ENCODE measurements at places on chromosomes 7 and 10.

DNA sequence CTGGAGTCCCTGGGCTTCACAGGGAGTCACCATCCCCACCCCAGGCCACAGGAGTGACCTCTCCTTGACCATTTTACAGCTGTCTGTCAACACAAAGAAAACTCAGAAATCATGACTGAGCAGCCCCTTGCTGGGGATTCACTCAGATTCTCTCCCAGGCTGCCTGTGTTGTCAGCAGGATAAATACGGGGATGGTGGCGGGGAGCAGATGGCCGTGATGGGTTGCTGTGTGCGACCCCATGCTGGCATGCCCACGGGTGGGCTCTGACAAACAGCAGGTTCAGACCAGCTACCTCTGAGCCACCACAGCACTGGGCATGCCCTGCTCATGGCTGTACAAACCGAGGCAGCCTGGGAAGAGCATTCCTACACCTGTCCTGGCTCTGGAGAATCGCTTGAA lies 136.1 kb downstream of the SLIT1 start:
- DNase-seq, result no peak

DNA sequence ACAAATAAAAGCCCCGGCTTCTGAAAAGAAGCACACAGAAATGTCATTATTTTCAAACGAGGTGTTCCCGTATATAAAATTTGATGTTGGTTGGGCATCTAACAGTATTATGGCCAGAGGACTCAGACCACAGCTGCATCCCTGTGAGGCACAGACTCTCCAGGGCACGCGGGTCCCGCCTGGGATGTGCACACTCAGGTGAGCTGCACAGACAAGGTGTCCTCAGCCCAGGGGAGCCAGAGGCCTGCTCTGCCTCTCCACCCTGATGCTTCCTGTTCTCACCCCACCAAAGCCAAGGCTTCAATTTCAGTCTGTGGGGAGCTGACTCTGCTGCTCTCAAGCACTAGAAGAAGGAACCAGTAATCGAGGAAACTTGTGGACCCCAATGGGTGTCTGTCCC lies 1.7 kb upstream of the CYP2E1 start:
- no peak for DNase-seq

GRCh38 chr7:2109936-2110609 lies 122.7 kb downstream of the MAD1L1 start:
- DNase-seq, result peak; percentile 93

- DNase-seq, result no peak
These were observed 44.8 kb upstream of the SLC16A12 start for GRCh38 chr10:89580243-89580642.

- DNase-seq, result no peak
These were observed 265.5 kb downstream of the SKAP2 start for GRCh38 chr7:26598867-26599266.

- DNase-seq, result no peak
These were observed 96.2 kb downstream of the PPP1R17 start for GRCh38 chr7:31783221-31783620.

DNA sequence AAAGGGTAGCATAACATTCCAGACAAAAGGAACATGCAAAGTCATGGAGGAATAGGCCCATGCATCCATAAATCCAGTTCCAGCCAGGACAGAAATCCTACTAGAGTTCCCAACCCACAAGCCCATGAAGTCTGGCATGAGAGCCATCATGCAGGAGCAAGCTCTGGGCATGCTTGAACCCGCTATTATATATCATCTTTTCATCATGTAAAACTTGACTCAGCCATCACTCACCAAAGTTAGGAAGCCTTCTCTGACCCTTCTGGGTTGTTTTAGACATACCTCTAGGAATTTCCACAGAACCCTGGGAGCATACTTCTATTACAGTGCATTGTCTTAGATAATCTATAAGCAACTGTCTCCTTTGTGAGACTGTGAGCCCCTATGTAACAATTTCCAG lies 293.0 kb upstream of the NPSR1 start:
- no peak for DNase-seq

DNA sequence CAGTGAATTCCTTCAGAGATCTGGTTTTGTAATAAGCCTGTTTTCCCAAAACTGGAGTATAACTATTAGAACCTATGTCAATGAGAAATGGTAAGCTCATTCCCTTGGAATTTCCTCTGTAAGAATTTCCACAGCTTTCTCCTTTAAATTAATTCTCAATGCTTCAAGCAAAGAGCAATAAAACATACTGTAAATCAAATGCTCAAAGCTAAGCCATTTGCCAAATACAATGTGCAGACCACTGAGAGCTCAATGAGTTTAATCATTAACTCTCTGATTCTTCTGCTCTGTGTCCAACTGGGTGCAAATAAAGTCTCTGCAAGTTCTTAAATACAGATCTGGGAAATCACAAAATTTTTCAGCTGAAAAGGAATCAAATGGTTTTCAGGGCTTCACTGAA lies 227.6 kb upstream of the IMMP2L start:
- peak; percentile 4 for DNase-seq

DNA sequence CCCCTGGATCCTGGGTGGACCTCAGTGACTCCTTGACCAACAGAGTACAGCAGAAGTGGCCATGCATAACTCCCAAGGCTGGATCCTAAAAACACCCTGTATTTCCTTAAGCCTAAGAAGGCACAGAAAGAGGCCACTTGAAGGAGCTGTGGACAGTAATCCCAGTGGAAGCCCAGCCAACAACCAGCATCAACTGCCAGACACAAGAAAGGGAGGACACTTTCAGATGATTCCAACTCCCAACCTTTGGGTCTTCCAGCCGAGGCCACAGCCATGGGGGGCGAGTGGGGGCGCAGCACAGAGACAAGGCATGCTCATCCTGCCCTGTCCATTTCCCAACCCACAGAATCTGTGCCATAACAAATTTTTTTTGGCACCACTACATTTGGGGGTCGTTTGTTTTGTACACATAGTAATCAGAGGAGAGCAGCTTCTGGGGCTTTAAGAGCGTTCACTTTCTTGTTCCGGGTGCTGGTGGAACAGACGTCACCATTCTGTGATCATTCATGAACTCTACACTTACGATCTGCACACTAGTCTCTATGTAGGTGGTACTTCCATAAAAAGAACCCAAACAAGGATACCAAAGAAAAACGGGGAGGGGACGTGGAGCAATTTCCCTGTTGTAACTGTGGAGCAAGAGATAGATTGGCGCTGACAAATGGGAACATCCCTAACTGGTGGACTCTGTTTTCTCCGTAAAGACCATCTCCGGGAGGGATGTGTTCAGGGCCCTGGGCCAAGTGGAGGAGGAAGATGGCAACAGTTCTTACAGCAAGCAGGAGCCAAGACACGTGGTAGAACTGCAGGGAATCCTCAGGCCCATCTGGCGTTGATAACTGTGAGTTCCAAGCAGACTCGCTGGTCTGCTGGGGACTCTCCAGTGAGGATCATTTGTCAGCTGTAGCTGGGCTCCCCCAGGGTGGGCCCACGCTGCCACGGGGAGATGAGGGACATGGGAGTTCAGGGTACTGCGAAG lies 6.0 kb upstream of the SLC29A3 start:
- peak; percentile 17 for DNase-seq

DNA sequence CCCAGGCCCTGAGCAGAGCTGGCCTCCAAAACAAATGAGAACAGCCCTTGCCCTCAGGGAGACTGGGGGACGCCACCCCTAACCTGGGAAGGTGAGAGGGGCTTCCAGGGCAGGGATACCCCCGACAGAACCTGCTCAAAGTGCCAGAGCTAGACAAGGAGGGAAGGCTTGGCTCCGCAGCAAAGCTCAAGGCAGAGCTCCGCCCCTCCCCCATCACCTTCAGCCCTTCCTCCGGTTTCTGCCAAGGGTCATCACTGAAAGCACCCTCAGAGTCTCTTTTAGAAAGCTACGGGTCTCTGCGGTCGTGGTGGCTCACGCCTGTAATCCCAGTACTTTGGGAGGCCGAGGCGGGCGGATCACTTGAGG lies 73.4 kb upstream of the CUX1 start:
- DNase-seq, result no peak

GRCh38 chr10:14524691-14525324 lies 194.1 kb upstream of the FRMD4A start:
- DNase-seq, result no peak

GRCh38 chr10:68861253-68861652 lies 33.9 kb downstream of the STOX1 start:
- no peak for DNase-seq

- no peak for DNase-seq
These were observed 404.1 kb upstream of the LRGUK start for GRCh38 chr7:133723044-133723443.

GRCh38 chr7:130293521-130293920 lies 560 bp downstream of the CPA4 start:
- no peak for DNase-seq

DNA sequence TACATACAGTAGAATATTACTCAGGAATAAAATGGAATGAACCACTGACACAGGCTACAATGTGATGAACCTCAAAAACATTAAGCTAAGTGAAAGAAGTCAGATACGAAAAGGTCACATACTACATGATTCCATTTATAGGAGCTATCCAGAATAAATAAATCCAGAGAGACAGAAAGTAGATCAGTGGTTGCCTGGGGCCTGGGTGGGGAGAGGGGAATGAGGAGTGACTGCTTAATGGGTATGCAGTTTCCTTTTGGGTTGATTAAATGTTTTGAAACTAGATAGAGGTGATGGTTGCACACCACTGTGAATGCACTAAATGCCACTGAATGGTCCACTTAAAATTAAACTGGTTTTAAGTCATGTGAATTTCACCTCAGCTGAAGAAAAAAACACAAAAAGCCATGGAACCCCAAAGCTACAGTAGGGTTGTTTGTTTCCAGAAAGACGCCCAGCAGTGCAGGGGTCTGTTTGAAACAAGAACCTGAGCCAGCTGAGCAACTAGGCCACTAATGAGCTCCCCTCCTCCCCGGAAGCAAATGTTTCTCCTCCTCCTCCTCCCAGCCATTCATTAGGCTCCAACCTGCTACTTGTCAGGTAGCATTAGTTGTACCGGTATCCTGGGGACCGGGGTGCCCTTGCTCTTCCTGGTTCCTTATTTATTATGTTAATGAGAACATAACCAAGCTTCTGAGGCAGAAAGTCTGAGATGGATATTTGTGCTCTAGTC lies 168.4 kb downstream of the EVX1 start:
- no peak for DNase-seq

- no peak for DNase-seq
These were observed 155.4 kb downstream of the CELF2 start for GRCh38 chr10:11173042-11173441.

DNA sequence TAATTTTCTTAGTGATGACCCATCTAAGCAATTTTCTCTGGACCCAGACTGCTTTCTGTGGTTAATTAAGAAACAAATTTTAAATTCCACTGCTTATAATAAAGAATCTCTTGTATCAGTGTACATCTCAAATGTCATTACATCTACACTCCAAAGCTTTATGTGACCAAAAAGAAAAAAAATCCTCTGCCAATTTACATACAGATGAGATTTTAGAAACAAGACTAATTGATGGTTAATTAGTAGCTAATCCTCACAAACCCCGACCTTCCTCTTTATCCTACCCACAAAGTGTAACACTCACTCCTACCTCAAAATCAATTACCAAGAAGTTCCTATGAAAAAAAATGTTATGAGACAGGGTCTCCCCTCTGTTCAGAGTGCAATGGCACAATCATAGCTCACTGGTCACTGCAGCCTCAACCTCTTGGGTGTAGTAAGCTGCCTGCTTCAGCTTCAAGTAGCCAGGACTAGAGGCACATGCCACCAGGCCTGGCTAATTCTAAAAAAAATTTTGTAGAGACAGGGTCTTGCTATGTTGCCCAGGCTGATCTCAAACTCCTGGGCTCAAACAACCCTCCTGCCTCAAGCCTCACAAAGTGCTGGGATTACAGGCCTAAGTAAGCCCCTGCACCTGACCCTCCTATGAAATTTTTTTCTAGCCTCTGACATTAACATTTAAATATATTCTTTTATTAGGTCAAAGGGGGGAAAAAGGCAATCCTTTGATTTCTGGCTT lies 14.8 kb downstream of the KIF5B start:
- DNase-seq, result no peak

- DNase-seq, result peak; percentile 69
These were observed 852 bp upstream of the KLF6 start for GRCh38 chr10:3785851-3786271.
